Glutamatergic neuron (in vitro differentiated cells): ENCODE measurements at places on chromosomes 12 and 14. TPM values are rescaled to one million over a fixed set of nuclear protein-coding genes. Genes with fewer than 3 reads are reported as not detected.

DNA sequence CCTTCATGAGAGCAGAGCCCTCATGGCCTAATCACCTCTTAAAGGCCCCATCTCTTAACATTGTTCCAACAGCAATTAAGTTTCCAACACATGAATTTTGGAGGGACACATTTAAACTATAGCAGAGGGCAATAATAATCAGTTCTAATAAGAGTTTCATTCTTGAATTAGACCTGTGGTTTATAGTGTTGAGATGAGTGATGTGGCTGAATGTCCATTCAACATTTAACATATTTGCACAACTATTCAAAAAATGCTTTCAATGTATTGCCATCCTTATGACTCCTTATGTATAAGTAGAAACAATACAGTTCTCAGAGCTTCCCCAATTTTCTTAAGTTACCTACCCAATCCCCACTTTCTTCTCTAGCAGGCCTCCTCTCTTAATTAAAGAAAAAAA is 21.5 kb downstream of the KLHL28 start:
- peaks cover 29% of the 10 kb centered on the region for H3K36me3 ChIP-seq
- H3K4me3 ChIP-seq, result no peak overlapping the region
- no peak overlapping the region for H3K27ac ChIP-seq
- no peak for DNase-seq

GRCh38 chr14:33539918-33540357 is 410.9 kb downstream of the EGLN3 start:
- peaks cover 2% of the 10 kb centered on the region for H3K27me3 ChIP-seq
- H3K27ac ChIP-seq, result no peak overlapping the region
- no peaks in the 10 kb centered on the region for H3K36me3 ChIP-seq
- no peak for DNase-seq
- H3K4me1 ChIP-seq, result peaks cover 3% of the 10 kb centered on the region

- DNase-seq, result peak; percentile 5
- no peaks in the 10 kb centered on the region for H3K36me3 ChIP-seq
- H3K27me3 ChIP-seq, result peaks cover 5% of the 10 kb centered on the region
- peaks cover 55% of the 10 kb centered on the region for H3K4me1 ChIP-seq
Observed at GRCh38 chr12:109738878-109739665, 25.4 kb downstream of the FAM222A start.

DNA sequence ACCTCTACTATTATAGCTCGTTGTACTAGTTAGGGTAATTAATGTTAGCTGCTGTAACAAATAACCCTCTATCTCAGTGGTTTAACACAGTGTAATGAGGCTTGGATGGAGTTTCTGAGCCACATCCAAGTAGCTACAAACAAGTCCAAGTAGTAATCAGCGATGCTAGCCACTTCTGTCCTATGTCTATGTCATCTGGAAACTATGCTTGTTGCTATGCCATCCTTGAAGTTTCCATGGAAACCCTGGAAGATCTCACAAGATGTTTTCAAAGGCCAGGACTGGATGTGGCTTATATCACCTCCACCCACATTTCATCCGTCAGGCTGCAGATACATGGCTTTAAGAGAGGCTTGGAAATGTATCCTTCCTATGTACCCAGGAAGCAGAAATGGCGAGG is 422.1 kb downstream of the AACS start:
- DNase-seq, result no peak
- no peak overlapping the region for H3K27ac ChIP-seq
- peaks cover 12% of the 10 kb centered on the region for H3K36me3 ChIP-seq
- no peaks in the 10 kb centered on the region for H3K4me1 ChIP-seq

DNA sequence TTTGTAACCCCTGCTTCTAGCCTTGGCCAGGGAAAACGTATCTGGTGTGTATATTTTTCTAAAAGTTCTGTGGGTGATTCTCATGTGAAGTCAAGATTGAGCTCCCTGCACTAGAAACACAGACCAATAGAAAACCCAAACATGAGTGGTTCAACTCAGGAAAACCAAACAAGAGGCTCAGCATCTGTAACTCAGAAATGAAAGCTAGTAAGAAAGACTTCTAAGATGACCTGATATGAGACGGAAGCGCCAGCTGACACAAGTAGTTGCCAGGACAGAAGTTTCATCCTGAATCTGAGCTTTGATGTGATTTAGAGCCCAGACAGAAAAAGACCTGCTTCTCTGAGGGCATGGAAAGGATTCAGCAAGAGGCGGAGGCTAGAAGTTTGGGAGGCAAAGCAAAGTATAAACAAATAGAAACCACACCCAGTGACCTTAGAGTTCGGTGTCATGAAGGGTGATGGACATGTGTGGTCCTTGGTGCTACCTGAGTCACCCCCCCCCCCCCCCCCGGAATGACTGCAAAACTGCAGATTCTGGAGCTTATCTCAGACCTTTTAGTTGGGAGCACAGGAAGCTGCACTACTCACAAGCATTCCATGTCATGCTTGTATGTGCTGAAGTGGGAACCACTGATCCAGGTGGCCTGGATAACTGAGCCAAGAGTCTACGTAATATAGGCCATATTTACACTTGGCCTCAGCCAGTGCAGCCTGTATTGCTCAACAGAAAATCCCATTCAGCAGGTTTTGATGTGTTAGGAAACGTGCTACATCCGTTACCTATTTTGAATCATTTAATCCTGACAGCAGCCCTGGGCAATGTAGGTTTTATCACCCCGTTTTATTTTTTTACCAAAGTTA is 191.3 kb downstream of the ANO6 start:
- peaks cover 3% of the 10 kb centered on the region for H3K4me1 ChIP-seq
- no peak overlapping the region for H3K4me3 ChIP-seq
- H3K27me3 ChIP-seq, result no peaks in the 10 kb centered on the region
- H3K27ac ChIP-seq, result no peak overlapping the region
- H3K36me3 ChIP-seq, result no peaks in the 10 kb centered on the region

- H3K4me3 ChIP-seq, result no peak overlapping the region
- H3K4me1 ChIP-seq, result no peaks in the 10 kb centered on the region
- H3K27me3 ChIP-seq, result no peaks in the 10 kb centered on the region
- no peak overlapping the region for H3K27ac ChIP-seq
- H3K36me3 ChIP-seq, result no peaks in the 10 kb centered on the region
- no peak for DNase-seq
Observed at GRCh38 chr12:91053951-91054715, 3.7 kb downstream of the KERA start.

DNA sequence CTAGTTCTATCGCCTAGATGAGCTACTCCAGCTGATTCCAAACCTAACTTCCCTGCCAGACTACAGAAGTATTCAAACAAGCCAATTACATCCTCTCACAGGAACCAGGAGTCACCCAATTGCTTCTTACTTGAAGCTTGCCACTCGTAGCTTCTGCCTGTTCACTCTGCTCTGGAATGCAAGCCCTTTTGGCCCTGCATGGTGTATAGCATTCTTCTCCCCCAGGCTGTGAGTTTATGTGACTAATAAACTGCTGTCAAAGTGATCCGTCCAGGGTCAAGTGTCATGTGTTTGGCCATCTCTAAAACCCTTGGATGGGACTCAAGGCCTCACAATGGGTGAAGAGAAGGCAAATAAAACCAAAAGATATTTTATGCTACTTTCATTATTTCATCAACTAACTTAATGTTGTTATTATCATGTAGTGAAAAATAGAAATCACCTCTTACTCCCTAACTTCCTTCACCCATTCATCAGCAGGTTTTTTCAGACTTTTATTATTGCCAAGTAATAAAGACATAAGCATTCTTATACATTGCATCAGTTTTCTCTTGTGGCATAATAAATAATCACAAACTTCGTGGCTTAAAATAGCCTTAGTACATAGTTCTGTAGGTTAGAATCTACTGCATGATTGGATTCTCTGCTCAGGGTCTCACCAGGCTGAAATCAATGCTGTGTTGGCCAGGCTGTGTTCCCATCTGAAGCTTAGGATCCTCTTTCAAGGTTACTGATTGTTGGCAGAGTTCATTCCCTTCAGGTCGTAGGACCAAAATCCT is 1981.7 kb upstream of the FLRT2 start:
- DNase-seq, result no peak
- H3K36me3 ChIP-seq, result no peaks in the 10 kb centered on the region
- no peak overlapping the region for H3K27ac ChIP-seq
- H3K4me3 ChIP-seq, result no peak overlapping the region
- H3K27me3 ChIP-seq, result no peaks in the 10 kb centered on the region
- H3K4me1 ChIP-seq, result no peaks in the 10 kb centered on the region

GRCh38 chr12:31651893-31652521 is 7.5 kb upstream of the ETFBKMT start:
- H3K27ac ChIP-seq, result no peak overlapping the region
- no peak overlapping the region for H3K4me3 ChIP-seq
- H3K4me1 ChIP-seq, result no peaks in the 10 kb centered on the region
- no peaks in the 10 kb centered on the region for H3K36me3 ChIP-seq

GRCh38 chr12:102542816-102543440 is 62.6 kb upstream of the IGF1 start:
- H3K27ac ChIP-seq, result no peak overlapping the region
- H3K4me1 ChIP-seq, result no peaks in the 10 kb centered on the region
- no peak overlapping the region for H3K4me3 ChIP-seq
- peaks cover 6% of the 10 kb centered on the region for H3K27me3 ChIP-seq

GPR65 gene
- total RNA-seq, result not detected

DEPDC4 gene
- total RNA-seq, result 2.0 TPM

MYO1H gene
- 0.27 TPM for total RNA-seq

OR4N2 gene
- total RNA-seq, result not detected

GALNT9 gene
- 13.7 TPM for total RNA-seq

MIP gene
- total RNA-seq, result not detected
